Suppressor macrophage treated with lipopolysaccharide for 1 hour (primary cell): ENCODE measurements at places on chromosomes 2 and 18.

GRCh38 chr2:50952596-50952995 lies 79.3 kb downstream of the NRXN1 start:
- no peak for DNase-seq

- no peak for DNase-seq
Observed at GRCh38 chr2:180205621-180206235, 198.6 kb upstream of the CWC22 start.

GRCh38 chr18:77099485-77100370 lies 32.9 kb downstream of the MBP start:
- peak; percentile 33 for DNase-seq

GRCh38 chr2:176892676-176893226 lies 319.8 kb upstream of the HNRNPA3 start:
- no peak for DNase-seq

DNA sequence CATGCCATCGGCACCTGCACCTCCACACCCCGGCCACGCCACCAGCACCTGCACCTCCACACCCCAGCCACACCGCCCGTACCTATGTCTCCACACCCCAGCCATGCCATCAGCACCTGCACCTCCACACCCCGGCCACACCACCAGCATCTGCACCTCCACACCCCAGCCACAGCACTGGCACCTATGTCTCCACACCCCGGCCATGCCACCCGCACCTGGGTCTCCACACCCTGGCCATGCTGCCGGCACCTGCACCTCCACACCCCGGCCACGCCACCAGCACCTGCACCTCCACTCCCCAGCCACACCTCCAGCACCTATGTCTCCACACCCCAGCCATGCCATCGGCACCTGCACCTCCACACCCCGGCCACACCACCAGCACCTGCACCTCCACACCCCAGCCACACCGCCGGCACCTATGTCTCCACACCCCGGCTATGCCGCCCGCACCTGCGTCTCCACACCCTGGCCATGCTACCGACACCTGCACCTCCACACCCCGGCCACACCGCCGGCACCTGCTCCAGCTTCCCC lies 390.3 kb upstream of the MYT1L start:
- no peak for DNase-seq

- no peak for DNase-seq
Observed at GRCh38 chr2:14806613-14807012, 174.1 kb downstream of the LRATD1 start.

GRCh38 chr18:75124551-75124950 lies 84.4 kb downstream of the PTGR3 start:
- DNase-seq, result no peak

DNA sequence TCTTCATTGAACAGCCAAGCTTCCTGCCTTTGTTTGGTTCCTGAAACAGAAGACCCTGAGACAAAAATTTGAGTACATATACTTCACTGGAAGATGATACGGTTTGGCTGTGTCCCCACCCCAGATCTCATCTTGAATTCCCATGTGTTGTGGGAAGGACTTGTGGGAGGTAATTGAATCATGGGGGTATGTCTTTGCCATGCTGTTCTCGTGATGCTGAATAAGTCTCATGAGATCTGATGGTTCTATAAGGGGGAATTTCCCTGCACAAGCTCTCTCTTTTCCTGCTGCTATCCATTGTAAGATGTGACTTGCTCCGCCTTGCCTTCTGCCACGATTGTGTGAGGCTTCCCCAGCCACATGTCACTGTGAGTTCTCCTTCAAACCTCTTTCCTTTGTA lies 76.5 kb downstream of the BABAM2 start:
- DNase-seq, result peak; percentile 52

- no peak for DNase-seq
Observed at GRCh38 chr2:181515719-181516118, 58.5 kb downstream of the ITGA4 start.

- DNase-seq, result no peak
Observed at GRCh38 chr2:240456447-240457222, 21.2 kb downstream of the GPC1 start.

- DNase-seq, result no peak
Observed at GRCh38 chr2:79981316-79981715, 323.2 kb downstream of the LRRTM1 start.

DNA sequence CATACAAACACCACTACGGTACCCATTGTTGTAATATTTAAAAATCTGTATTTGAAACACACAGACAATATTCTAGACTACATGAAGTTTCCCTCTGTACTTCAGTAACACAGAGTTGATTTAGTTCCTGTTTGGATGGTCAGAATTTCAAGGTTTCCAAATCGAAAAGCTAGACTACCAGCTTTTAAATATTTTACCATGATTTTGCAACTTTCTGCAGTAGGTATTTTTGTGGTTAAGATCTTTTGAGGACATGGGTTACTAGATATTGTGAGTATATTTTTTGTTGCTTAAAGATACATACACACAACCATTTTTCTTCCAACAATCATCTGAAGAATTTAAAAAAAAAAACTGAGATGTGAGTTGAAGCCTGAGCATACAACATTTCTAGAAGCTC lies 10.9 kb downstream of the SERPINB5 start:
- no peak for DNase-seq

- peak; percentile 64 for DNase-seq
Observed at GRCh38 chr2:40760071-40760666, 308.3 kb upstream of the SLC8A1 start.

GRCh38 chr2:61536180-61536571 lies 2.0 kb downstream of the XPO1 start:
- no peak for DNase-seq

GRCh38 chr2:225091336-225091735 lies 49.1 kb upstream of the DOCK10 start:
- DNase-seq, result no peak

DNA sequence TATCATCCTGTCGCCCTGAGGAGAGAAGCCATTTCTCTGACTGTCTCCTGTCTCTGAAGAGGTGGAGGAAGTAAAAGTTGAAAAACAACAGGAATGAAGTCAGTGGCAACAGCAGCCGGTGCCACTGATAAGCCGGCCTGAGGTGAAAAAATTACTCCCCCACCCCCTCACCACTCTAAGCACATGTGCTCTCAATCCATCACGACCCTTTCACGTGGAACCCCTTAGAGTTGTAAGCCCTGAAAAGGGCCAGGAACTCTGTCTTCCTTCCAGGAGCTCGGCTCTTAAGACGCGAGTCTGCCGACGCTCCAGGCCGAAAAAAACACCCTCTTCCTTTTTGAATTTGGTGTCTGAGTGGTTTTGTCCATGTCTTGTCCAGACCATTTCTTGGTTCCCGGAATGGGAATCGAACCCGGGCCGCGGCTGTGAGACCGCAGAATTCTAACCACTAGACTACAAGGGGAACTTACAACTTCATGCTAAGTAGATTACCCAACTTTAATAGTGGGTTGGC lies 40.7 kb upstream of the TRIM43 start:
- DNase-seq, result no peak

- no peak for DNase-seq
Observed at GRCh38 chr2:143936538-143936847, 583.4 kb downstream of the ZEB2 start.

DNA sequence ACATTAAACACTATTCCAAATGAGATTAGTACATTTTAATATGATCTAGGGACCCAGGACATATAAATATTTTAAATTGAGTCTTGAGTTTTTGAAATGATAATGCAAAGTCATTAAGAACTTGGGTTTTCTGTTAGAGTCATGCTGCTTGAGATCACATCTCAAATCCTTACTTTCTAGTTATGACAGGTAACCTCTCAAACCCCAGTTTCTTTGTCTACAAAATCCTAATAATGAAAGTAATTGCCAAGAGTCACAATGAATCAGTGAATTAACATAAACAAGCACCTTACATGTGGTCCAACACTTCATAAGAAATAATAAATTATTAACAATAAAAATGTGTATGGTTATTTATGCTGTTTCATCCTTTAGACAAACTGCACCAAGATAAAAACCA lies 607.6 kb downstream of the LRP1B start:
- DNase-seq, result no peak

GRCh38 chr2:47798631-47799030 lies 15.7 kb downstream of the MSH6 start:
- DNase-seq, result peak; percentile 60

GRCh38 chr2:220510668-220511067 lies 883.2 kb downstream of the SLC4A3 start:
- no peak for DNase-seq

DNA sequence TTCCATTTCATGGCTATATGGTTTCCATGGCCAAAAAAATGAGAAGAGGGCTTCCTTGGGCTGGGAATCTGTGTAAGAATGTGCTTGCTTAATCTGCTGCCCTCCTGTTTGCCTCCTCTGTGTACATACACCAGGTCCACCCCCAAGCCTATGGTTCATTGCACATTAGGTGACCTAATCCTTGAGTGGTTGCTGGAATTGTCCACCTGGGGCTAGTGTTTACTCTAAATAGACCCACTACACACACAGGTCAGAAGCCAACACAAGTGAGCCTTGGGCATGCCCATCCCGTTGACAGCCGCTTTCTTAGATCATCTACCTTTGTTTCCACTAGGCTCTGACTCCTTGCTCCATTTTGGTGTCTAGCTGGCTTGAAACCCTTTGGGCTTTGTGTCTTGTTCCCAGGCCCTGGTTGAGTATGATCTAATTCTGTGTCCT lies 59.2 kb upstream of the ATL2 start:
- no peak for DNase-seq

DNA sequence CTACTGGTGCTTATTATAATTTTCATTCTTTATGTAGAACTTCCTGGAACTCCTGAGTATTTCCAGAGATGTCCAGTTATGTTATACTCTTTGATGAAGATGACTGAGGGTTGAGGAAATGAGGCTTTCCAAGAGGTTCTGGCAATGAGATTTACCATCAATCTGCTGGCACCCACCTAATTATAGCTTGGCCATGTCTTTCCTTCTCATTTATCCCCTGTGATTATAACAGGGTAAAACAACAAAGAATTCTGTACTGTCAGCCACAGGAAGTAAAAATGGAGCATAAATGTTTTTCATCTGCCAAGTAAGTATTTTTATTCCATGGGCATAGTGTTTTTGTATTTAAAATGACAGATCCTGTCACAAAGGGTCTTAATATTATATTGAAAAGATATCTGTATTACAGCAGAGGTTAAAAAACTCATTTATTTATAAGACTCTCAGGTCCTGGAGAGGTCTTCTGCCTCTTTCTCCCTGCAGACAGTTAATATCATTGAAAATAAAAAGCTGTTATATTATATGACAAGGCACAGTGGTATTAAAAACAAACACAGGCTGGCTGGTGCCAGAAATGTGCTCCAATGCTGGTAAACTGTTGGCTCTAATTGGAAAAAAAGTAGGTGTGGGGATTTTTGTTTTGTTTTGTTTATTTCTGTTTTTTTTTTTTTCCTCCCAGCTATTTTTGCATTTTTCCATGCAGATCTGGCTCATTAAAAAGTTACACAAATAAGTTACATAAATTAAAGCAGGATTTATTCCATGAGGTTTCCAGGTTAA lies 1764.1 kb upstream of the CELF4 start:
- DNase-seq, result no peak

DNA sequence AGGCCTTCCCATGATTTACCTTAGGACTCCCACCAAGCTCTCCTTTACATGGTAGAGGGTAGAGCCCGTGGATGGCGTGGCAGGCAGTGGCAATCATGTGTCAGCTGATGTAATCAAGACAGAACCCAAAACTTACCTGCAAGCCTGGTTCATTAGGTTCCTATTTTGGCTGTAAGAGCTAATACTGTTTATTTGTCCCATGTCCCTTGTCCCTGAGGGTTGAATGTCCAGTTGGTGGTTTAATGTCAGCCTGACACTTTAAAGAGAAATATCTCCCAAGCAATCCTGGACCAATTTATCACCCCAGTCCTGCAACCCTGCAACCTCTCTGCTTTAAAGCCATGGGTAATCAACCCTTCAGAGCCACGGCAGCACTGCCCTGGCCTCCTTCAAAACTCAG lies 6.0 kb upstream of the FABP1 start:
- no peak for DNase-seq

- peak; percentile 18 for DNase-seq
Observed at GRCh38 chr2:127799926-127800325, 11.0 kb downstream of the WDR33 start.

GRCh38 chr18:22094358-22094734 lies 75.0 kb upstream of the GATA6 start:
- DNase-seq, result peak; percentile 8

DNA sequence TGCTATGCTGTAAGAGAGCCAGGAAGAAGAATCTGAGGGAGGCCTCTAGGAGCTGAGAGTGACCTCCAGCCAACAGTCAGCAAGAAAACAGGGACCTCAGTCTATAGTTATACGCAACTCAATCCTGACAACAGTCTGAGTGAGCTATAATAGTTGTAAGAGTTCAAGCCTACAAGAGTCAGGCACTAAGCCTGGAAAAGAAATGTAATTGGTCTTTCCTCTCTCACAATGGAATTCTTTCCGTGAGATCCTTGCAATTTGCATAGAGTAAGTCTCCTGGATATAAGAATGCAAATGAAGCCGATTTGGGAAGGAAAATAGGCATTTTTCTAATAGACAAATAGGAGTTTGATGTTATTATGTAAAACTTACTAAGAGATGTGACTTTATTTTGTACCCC lies 1332.6 kb upstream of the CELF4 start:
- no peak for DNase-seq

DNA sequence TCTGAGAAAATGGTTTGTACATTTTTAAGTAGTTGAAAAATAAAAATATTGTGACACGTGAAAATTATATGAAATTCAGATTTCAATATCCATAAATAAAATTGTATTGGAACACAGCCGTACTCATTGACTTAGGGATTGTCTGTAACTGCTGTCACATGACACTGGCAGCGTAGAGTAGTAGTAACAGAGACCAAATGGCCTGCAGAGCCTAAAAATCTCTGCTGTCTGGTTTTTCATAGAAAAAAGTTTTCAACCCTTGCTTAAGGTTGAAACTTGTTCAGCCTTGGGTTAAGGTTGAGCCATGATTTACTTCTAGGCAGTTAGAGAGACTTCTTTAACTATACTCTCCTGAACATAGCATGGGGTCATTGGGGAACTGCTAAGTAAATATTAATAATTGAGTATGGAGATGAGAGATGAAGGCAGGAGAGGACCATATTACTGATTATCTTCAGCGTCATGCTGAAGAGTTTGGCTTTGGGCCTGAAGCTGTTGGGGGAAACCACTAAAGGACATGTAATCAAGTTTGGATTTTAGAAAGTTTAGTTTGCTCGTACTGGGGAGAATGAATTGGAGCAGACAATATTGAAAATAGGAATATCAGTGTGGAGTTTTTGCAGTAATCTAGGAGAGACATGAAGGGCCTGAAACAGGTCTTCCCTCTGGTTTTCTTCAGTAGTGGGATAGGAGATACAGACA lies 16.2 kb downstream of the EML4 start:
- no peak for DNase-seq

DNA sequence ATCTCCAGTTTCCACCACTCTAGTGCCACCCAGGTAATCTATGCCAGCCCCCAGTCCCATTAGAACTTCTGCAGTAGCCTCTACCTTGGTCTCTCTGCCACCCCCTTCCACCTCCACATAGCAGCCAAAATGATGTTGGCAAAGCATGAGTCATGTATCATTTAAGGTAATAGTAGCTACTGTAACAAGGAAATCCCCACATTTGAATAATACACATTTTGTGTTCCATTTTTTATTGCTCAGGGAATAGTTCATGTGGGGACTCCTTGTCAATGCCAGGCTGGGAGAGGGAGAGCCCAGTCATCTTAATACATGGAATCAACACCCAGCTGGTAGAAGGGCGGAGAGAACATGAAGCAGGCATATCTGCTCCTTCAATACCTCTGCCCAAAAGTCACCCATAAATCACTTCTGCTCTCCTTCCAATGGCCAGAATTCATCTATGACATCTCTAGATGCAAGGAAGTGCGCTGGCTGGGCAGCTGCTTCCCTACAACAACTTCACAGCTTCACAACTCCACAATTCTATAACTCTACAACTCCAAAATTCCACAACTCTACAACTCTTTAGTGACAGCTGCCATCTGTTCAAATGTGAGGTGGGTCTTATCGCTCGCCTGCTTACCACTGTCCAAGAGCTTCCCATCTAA lies 70.6 kb upstream of the GLS start:
- no peak for DNase-seq
